ENCODE measurements at places on chromosomes 13 and 19. TPM values are rescaled to one million over a fixed set of nuclear protein-coding genes. Genes with fewer than 3 reads are reported as not detected.

- DNase-seq, result peak; percentile 96
These were observed at the start of gene ZNF211 for GRCh38 chr19:57632987-57633831. ZNF211 (plus strand) TSS chr19:57633168; CDS start chr19:57633347, 179 bp downstream.

DNA sequence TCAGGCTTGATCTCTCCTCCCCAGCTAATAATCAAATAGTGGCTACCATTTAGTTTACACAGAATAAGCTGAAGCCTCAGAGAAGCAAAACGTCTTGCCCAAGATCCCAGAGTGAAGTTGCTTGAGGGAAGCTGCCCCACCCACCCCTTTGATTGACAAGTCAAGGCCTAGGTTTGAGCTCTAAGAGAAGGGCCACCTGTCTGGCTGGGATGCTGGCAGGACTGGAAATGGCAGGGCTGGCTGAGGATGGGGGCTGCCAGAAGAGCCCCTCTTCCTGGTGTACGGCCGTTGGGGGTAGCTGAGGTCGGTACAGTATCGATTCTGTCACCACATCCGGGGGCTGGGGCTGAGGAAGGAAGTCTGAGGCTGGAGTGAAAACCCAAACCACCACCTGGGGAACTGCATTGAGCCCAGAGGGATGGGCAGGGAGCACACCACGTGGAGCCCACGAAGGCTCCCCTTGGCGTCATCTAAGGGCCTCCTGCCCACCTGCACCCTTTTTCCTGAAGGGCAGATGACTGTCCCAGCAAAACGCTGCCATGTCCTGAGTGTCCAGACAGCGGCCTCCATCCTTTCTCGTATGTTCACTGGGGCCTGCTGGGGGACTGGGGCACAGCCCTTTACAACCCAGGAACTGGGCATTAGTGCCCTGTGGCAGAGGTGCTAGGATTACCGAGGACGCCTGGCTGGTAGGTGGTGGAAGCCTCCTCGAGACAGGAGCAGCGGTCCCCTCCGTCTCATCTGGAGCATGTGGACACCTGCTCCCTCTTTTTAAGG, 1.4 kb upstream of the PRKD2 start:
- peak; percentile 33 for DNase-seq

DNA sequence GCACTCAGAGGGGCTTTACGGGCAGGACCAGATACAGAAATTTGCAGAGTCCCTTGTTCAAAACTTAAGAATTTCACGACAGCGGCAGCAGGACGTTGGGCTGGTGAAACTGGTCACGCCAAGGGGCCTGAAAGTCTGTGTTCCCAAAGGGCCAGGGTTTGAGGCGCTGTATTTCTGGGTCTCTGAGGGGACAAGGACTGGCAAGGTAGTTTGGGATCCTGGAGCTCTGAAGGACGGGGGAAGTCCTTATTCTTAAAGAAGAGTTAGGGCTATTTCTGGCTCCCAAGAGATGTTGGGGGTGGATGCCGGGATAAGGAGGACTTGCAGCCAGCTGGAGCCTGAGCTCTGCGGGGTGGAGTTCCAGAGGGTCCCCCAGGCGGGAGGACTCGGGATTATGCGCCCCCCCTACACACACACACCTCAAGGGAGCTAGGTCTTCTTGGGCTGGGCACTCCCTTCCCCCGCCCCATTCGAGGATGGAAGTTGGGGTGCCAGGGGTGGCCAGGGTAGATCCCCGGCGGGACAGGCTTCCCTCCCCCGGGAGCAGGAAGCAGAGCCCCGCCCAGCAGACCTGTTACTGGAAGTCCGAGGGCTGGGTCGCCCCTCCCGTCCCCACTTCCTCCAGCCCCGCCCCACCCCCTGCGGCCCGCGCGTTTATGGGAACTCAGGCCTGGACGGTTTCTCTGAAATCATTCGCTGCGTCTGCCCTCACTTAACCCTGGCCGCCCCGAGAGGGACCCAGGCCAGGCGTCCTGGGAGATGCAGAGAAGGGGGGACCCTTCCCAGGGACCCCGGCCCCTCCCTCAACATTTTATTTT, 5.6 kb downstream of the BCL3 start:
- peak; percentile 97 for DNase-seq

- DNase-seq, result peak; percentile 94
These were observed 70.8 kb downstream of the NUFIP1 start for GRCh38 chr13:44918326-44919103.

The SLITRK1 gene
- not detected for total RNA-seq

DNA sequence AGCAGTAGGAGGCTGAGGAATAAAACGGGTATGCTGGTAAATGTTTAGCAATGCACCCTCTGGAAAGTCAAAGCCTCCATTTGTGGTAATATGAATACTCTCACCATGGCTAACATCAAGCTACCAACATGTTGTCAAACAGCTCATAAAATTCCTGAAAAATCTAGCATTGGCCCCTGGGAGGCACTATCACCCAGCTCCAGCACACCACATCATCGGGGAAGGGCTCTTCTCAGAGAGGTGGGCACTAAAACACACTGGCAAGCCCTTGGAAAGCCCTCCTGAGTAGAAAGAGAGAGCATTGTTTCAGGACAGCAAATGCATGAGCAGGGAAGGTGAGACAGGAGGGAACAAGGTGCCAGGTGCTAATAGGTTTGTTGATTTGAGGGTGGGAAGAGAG, 53.9 kb upstream of the FLT1 start:
- DNase-seq, result no peak

- peak; percentile 68 for DNase-seq
These were observed 6.4 kb upstream of the DMWD start for GRCh38 chr19:45798995-45799517.

DNA sequence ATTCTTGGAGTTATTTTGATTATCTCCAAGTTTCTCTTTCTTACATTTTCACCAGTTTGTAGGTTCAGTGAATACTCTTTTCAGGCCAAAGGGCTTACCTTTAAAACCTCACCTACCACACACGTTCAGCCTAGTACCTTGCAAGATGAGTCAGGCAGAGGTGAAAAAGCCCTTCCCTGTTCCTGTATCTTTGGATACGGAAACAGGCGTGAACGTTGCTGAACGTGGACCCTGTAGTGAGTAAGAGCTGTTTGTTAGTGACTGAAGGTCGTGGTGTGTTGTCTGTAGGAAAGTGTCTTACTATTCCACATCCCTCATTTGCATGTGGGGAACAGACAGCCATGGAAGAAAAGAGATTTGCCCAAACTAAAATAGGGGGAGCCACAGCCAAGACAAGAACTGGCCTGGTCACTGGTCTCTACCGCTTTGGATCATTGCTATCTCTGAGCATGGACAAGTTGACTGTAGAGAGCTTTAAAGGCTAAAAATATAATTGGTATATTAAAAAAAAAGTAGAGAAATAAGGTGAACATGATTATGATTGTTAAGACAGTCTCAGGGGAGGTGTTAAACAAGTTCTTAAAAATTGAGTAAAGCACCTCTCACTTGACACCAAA, 3.5 kb downstream of the CEBPG start:
- no peak for DNase-seq

- peak; percentile 62 for DNase-seq
These were observed 11.2 kb upstream of the KLK4 start for GRCh38 chr19:50922317-50922853.
